ENCODE measurements at places on chromosomes 4 and X. TPM values are rescaled to one million over a fixed set of nuclear protein-coding genes. Genes with fewer than 3 reads are reported as not detected.

Gene TKTL2
- not detected for total RNA-seq

DNA sequence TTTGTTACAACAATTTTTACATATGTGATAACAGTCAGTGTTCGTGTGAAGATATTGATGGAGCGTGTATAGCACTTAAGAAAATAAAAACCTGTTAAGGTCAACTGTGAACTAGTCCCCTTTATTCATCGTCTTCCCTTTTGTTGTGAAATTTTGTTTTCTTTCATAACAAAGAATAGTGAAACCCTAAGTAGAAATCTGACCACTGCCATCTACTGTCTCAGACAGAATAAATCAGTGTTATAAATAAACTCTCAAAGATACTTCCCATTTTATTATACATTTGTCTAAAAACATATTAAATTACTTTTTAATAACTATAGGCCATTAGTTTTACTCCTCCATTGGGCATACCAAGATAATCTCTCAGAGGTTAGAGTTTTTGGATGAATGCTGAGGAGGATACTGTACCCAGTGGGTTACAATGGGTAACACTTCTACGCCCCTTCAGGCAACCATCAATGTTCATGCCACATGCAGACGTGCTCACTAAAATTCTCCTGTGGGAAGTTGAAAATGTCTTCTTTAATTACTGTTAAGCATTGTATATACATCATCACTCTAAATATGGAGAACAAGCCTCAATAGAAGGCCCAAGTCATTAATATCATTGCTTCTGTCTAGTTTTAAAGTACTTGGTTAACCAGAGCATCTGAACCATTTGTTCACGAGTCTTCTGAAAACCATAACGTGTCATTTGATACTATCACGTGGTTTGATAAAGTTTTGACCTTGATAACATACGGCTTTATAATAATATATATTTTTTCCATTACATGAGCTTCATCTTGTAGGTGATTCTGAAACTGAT lies 171.2 kb downstream of the TMA16 start:
- H3K4me3 ChIP-seq: no peak overlapping the region
- no peaks in the 10 kb centered on the region for H3K4me1 ChIP-seq
- H3K27ac ChIP-seq: no peak overlapping the region

DNA sequence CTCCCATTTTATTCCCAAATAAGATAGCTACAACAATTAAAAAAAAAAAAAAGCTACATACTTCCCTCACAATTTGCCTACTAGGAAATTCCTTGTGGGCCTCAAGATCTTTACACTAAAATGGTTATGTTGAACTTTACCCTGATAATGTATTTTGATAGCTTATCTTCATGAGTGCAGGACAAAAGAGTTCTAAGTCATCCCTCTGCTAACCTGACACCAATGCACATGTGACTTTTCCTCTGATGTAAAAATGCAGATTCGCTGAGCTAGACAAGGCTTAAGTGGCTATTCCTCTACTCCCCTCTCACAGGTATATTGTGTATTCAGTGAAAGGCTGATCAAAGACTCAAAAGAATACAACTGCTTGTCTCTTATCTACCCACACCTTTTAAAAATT lies 22.5 kb downstream of the ELF2 start:
- no peaks in the 10 kb centered on the region for H3K27me3 ChIP-seq
- no peak for DNase-seq
- no peak overlapping the region for H3K27ac ChIP-seq
- no peak overlapping the region for H3K4me3 ChIP-seq
- H3K4me1 ChIP-seq: no peaks in the 10 kb centered on the region

GRCh38 chr4:3491681-3492405 lies 28.7 kb downstream of the DOK7 start:
- peaks cover 16% of the 10 kb centered on the region for H3K27me3 ChIP-seq
- peaks cover 30% of the 10 kb centered on the region for H3K4me1 ChIP-seq
- H3K36me3 ChIP-seq: peaks cover 17% of the 10 kb centered on the region
- no peak for DNase-seq

DNA sequence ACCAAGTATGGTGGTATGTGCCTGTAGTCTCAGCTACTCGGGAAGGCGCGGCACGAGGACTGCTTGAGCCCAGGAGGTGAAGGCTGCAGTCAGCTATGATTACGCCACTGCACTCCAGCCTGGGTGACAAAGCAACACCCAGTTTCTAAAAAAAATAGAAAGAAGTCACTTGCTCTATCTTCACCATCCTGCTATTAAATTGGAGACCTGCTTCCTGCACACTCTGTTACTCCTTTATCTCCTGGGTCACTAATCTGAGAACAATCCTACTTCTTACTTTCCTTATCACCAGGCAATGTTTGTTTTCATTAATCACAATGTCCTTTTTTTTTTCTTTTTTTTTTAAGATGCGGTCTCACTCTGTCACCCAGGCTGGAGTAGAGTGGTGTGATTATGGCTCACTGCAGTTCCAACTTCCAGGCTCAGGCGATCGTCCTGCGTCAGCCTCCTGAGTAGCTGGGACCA lies 16.2 kb downstream of the PRKX start:
- no peaks in the 10 kb centered on the region for H3K36me3 ChIP-seq
- no peak overlapping the region for H3K27ac ChIP-seq
- H3K4me1 ChIP-seq: peaks cover 13% of the 10 kb centered on the region
- no peak overlapping the region for H3K4me3 ChIP-seq
- H3K27me3 ChIP-seq: peaks cover 8% of the 10 kb centered on the region

Gene UNC5C
- 0.75 TPM for total RNA-seq

DNA sequence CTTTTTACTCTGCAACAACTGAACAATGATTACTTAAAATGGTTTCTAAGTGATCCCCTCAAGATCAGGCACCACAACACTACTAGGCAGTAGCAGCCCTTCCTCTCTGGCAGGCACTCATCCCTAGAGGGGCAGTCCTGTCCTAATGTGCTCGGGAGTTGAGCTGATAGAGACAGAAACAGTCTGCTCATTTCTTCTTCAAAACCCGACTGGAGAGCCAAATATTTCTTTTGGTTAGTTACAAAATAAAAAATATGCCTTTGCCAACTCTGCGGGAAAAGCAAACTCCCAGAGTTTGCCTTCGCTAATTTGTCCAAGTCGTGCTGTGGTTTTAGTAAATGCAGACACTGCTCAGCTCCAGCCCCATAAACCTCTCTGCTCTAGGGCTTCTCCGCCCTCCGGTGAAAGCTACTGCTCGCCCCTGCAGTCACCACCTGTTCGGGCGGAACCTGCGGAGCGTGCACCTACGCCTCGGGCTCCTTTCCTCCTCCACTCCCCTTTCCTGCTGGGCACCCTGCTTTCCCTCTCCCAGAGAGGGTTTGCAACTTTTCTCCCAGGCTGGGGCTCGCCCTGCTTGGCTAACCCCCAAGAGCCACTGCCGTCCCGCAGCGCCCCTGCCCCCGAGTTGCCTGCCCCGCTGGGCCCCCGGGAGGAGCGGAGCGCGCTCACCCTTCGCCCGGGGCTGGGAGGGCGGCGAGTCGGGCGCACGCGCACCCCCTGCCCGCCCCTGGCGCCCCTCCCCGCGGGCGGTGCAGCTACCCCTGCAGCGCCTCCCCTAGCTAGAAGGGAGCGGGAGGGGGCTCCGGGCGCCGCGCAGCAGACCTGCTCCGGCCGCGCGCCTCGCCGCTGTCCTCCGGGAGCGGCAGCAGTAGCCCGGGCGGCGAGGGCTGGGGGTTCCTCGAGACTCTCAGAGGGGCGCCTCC lies at the start of gene NPNT:
NPNT (plus strand) TSS at position 812 of the 923 bp plus-strand sequence. CDS start 182 bp downstream, outside the sequence.
- no peaks in the 10 kb centered on the region for H3K36me3 ChIP-seq
- H3K4me3 ChIP-seq: peak within 1 kb of the TSS; percentile 61
- peaks cover 10% of the 10 kb centered on the region for H3K4me1 ChIP-seq
- peaks cover 29% of the 10 kb centered on the region for H3K27me3 ChIP-seq
- peak; percentile 59 for DNase-seq

Gene SMR3B
- total RNA-seq: not detected

Gene SHOX
- total RNA-seq: 2.3 TPM

Gene C4orf36
- total RNA-seq: 0.44 TPM

GRCh38 chrX:65697915-65698796 lies 30.7 kb downstream of the MSN start:
- H3K4me1 ChIP-seq: peaks cover 6% of the 10 kb centered on the region
- no peaks in the 10 kb centered on the region for H3K27me3 ChIP-seq
- DNase-seq: peak; percentile 54
- peak overlapping the region; percentile 79 for H3K27ac ChIP-seq

GRCh38 chrX:27619975-27620374 lies 29.8 kb downstream of the DCAF8L2 start:
- H3K4me1 ChIP-seq: no peaks in the 10 kb centered on the region
- no peaks in the 10 kb centered on the region for H3K27me3 ChIP-seq
- no peak overlapping the region for H3K27ac ChIP-seq
- DNase-seq: peak; percentile 6
- H3K36me3 ChIP-seq: no peaks in the 10 kb centered on the region
- H3K4me3 ChIP-seq: no peak overlapping the region

DNA sequence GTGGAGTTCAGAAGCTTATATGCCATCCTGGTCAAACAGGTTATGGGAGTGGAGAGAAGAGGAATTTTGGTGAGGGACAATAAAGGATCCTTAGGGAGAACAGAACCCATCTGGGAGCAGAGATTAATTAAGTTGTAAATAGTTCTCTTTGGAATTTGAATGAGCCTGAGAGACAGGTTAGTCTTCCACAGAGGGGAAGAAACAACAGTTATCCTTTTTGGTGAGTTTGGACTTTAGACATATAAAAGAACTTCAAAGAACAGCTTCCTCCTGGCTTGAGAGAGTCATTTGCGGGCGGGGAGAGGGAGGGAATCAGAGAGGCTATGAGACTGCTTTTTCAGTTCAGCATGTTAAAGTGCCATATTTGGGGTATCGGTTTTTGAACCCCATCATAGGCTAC lies 793.3 kb upstream of the MAGEB2 start:
- no peaks in the 10 kb centered on the region for H3K27me3 ChIP-seq
- H3K36me3 ChIP-seq: no peaks in the 10 kb centered on the region
- H3K4me1 ChIP-seq: no peaks in the 10 kb centered on the region
- no peak overlapping the region for H3K27ac ChIP-seq
- H3K4me3 ChIP-seq: no peak overlapping the region

DNA sequence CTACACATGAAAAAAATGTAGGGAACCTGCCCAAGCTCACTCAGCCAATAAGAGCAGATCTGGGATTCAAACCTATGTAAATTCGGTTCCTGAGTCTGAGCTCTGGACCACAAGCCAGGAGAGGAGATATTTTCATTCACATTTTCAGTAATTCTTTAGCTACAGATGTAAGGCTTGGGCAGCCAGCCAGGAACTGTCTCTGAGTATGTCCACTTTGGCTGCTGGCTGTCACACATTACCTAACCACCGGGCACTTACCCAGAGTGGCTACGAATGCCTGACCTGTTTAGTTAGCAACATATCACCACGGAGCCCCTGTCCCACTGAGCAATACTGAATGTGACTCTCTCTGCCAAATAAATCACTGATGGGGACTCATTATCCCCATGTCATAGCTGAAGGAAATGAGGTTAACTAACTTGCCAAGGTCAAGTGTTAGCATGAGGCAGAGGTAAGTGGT lies 15.3 kb downstream of the USP46 start:
- no peak overlapping the region for H3K27ac ChIP-seq

DNA sequence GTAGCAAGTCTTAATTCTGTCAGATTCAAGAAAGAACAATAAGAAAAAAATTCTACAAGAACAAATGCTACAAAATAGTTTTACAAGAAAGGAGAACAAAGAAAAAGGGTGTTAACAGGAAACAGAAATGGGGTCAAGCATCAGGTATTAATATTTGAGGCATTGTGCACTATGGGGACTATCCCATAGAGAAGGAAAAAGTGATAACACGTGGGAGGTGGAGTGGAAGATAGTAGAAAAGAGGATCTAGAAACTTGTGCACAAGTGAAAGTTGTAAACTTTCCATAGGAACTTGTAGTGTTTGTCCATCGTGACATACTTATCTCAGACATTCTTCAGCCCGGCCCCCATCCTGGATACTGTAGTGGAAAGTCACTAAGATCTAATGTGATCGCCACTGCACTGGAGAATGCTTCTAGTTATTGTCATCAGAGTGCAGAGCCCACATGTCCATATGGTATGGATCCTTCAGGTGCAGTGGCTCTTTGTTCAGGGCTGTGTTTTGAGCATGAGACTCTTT lies 15.4 kb upstream of the NFXL1 start:
- peaks cover 3% of the 10 kb centered on the region for H3K4me1 ChIP-seq
- H3K4me3 ChIP-seq: no peak overlapping the region
- no peaks in the 10 kb centered on the region for H3K27me3 ChIP-seq
- no peaks in the 10 kb centered on the region for H3K36me3 ChIP-seq

Gene PABPC5
- 5.1 TPM for total RNA-seq

Gene FRMD7
- total RNA-seq: 1.3 TPM

DNA sequence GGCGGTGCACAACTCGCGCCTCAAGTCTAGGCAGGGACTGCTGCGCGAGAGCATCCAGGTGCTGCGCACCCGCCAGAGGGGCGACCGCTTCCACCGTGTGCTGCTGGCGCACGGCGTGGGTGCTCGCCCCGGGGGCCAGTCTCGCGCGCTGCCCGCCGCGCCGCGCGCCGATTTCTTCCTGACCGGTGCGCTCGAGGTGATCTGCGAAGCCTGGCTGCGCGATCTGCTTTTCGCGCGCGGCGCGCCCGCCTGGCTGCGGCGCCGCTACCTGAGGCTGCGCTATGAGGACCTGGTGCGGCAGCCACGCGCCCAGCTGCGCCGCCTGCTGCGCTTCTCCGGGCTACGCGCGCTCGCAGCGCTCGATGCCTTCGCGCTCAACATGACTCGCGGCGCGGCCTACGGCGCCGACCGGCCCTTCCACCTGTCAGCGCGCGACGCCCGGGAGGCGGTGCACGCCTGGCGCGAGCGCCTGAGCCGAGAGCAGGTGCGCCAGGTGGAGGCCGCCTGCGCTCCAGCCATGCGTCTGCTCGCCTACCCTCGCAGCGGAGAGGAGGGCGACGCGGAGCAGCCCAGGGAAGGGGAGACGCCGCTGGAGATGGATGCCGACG lies 1.3 kb downstream of the CHST7 start:
- H3K27ac ChIP-seq: no peak overlapping the region
- no peak for DNase-seq
- H3K36me3 ChIP-seq: no peaks in the 10 kb centered on the region
- H3K4me3 ChIP-seq: peak overlapping the region; percentile 50
- peaks cover 9% of the 10 kb centered on the region for H3K4me1 ChIP-seq

Gene CORIN
- 1.0 TPM for total RNA-seq

GRCh38 chr4:26478330-26478729 lies 12.0 kb downstream of the CCKAR start:
- no peak for DNase-seq
- no peak overlapping the region for H3K4me3 ChIP-seq
- H3K4me1 ChIP-seq: peaks cover 3% of the 10 kb centered on the region

- H3K4me3 ChIP-seq: no peak overlapping the region
- peaks cover 5% of the 10 kb centered on the region for H3K27me3 ChIP-seq
- no peaks in the 10 kb centered on the region for H3K36me3 ChIP-seq
- H3K27ac ChIP-seq: no peak overlapping the region
- no peak for DNase-seq
- H3K4me1 ChIP-seq: no peaks in the 10 kb centered on the region
Measured at GRCh38 chrX:109264878-109265277, 217.0 kb downstream of the GUCY2F start.

Gene UBE2K
- 16.0 TPM for total RNA-seq

Gene PNMA3
- total RNA-seq: 1.2 TPM

GRCh38 chr4:3809451-3810110 lies 43.4 kb downstream of the ADRA2C start:
- peaks cover 24% of the 10 kb centered on the region for H3K27me3 ChIP-seq
- no peaks in the 10 kb centered on the region for H3K36me3 ChIP-seq
- H3K27ac ChIP-seq: no peak overlapping the region
- no peak for DNase-seq

Gene RAB9B
- 20.0 TPM for total RNA-seq

- H3K36me3 ChIP-seq: no peaks in the 10 kb centered on the region
- no peak for DNase-seq
- H3K27me3 ChIP-seq: no peaks in the 10 kb centered on the region
- H3K4me3 ChIP-seq: no peak overlapping the region
- no peak overlapping the region for H3K27ac ChIP-seq
Measured at GRCh38 chr4:55763996-55764395, 55.6 kb upstream of the EXOC1L start.

- DNase-seq: no peak
- no peaks in the 10 kb centered on the region for H3K4me1 ChIP-seq
Measured at GRCh38 chrX:77679144-77679543, 106.9 kb downstream of the ATRX start.
